Stromal cell of bone marrow (primary cell): ENCODE measurements at places on chromosomes 11 and 22.

DNA sequence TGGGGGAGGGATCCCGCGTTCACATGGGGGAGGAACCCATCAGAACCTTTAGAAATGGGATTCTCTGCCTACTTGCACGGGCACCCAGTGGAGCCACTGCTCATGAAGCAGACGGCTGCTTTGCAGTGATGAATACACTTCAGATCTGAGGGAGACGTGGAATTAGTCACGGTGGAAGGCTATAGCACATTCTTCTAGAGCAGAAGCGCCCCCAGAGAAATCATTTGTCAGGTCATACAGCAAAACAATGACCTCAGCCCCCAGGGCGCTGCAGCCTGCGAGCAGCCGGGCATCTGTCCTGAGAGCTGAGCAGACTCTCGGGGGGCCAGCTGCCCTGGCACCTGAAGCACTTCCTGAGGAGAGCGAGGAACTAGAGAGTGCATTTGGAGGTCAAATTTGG, 12.7 kb downstream of the TP53AIP1 start:
- DNase-seq = no peak

DNA sequence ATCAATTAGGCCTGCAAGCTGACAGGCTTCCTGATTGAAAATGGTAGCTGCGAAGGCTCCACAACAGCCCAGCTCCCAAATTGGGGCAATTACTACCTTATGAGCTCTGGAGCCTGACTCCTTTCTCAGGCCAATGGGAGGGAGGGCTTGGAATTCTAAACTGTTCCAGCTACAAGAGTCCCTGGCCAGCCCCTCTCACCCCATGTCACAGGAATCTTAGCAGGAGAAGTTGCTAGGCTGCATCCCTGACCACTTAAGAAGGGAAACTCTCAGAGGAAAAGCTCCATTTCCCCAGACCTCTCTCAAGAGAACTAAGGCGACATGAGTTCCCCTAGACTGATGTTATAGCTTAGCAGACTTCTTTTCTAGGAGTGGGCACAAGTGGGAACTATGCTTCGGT, 4.9 kb downstream of the LRP4 start:
- no peak for DNase-seq

DNA sequence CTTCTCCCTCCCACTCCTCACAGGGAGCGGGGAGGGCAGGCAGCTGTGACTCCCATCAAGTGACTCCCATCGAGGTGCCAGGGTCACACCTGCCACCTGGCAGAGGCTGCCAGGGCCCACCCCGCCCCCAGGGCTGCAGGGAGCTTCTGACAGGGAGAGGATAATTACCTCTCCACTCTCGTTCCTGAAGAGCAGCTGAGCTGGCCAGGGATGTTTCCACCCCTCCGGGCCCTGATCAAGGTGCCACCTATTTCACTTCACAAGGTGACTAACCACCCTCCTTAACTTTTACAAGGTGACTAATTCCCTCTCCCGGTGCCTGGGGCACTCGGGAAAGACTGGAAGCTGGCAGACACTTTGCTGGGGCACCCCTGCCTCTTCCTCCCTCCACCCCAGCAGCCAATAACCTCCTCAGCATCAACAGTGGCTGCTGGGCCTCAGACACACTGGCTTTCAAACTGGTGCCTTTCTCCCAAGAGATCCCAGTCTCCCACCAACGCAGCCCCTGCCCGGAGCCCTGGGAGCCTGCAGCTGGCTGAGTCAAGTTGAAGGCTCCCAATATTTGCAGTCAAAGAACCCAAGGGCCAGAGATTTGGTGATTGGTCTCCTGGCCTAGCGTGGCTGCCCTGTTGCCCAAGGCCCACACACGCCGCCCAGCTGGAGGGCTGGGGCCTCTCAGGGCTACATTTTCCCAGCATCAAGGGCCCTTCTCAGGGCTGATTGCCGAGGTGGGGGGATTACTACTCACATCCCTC, 22.0 kb upstream of the MYRF start:
- no peak for DNase-seq

DNA sequence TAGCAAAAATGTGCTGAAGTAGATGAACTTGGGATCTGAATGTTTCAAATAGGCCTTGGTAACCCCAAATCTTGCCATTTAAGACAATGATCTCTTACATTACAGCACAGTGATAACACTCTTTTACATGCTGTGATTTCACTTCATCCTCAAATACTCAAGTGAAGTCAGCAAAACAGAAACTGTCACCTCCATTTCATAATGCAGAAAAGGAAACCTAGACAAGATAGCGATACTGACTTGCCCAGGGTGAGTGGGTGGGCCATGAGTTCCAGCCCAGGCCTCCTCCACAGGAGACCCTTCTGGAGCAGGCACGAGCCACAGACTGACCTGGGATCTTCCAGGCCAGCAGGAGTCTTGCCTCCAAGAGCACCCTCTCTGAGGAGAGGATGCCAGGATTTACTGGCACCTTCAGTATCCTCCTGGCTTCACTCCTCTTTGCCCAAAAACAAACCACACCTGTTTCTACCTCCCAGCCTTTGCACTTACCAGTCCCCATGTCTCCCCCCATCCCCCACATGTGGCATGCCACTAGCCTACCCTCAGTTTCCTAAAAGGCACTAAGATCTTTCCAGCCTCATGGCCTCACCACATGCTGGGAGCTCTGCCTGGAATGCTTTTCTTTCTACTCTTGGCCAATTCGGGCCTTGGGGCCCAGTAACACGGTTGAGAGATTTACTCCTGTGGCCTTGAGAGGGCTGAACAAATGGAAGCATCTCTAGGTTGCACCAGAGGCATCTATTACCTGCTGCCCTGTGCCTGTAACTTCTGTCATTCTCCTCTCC, 1.9 kb upstream of the DGAT2 start:
- DNase-seq = no peak

DNA sequence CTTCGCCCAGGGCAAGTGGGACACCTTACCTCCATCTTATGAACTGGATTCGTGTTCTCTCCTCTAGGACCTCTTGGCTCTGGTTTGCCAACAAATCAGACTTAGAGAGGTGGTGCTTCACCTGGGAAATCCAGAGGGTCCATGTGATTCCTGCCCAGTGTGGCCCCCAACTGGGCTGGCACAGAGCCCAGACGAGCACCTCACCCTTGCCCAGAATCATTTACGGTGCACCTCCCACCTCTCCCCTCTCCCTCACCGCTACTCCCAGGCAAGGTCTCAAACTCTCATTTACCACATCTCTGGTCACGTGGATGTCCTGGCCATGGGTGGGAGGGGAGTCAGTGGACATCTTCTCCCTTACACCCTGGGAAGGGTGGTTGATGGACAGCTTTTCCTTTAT, 1.1 kb downstream of the SPATA19 start:
- no peak for DNase-seq

DNA sequence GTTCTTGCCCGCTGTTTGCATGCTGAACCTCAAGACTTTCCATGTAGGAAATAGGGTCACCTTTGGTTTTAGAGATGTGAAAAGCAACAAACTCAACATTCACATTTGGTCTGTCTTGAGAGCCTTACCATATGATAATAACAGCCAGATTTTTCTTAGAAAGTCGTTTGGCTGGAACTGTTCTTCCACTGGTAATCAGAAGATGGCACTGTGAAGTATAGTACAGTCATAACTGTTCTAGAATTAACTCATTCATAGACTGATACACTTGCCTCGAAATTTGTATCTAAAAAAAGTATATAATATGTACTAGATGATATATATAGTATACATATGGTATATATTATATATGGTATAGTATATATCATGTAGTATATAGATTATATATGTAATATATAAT, 12.3 kb downstream of the LUZP2 start:
- DNase-seq = no peak

- peak; percentile 66 for DNase-seq
These were observed 1.3 kb downstream of the PLEKHA7 start for GRCh38 chr11:17012712-17013547.

DNA sequence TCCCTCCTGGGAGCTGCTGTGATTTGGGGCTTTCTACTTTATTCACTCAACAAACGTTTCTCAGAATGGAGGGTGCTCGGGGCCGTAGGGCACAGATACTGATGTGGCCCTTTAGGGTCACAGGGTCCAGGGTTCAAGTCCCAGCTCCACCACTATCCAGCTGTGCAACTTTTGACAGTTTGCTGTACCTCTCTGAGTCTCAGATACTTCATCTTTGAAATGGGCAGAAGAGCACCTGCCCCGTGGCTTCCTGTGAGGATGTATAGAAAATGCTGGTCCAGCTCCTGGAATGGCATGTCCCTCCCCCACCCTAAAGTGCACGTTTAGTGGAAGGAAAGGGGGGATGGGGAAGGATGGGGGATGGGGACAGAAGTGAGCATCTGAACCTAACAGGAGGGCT, 21.9 kb upstream of the PRR5 start:
- DNase-seq = no peak

DNA sequence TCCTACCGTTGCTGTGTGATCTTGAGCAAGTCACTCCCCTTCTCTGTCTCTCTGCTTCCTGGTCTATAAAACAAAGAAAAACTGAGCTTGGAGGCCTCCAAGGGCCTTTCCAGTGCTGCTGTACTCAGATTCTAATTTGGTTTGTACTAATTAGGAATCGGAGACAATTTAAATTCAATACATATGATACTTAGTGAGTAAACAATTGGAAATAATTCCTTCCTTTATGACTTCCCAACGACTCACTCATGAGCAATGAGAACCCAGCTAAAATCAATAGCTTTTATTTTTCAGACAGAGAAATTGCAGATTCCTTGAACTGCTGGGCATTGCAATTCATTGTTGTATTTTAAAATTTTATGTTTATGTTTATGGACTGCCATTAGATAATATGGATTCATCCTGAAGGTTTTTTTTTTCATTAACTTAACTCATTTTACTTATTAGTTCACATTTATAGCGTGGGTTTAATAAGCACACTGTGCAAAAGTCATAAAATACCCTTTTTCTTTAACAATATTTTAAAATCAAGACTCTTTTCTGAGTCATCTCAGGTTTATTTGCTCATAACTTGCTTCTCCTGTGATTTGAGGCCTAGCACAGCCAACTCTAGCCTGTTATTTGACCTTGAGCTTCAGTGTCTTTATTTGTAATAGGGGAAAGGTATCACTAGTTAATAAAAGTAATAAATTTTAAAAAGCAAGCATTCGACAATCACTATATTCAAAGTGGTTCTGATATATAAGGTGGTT, 95.8 kb downstream of the TP53I11 start:
- no peak for DNase-seq

DNA sequence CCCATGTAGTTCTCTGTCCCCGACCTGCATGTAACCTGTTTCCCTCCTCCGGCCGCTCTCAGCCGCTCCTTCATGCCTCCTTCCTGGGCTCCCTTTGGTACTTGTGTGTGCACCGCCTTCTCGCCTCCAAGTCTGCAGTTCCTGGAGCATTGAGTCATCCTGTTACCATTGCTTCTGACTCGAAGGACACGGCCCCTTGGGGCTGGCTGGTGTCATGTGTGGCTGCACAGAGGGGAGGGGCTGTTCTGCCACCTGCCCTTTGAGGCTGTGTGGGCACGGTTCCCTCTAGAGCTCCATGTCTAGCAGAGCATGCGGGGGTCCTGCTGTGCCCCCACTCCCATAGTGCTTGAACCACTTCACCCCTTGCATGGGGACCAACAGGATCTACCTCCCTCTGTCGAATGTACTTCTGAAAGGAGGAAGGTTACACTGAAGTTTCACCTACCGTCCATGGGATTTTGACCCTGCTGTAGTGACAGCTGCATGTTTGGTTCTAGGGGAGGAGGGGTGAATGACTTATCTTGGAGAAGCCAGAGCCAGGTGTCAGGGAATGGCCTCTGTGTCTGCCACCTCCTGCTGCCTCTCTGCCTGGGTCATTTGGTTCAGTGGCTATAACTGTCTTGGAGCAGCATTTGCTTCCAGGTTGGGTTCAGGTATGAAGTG, 39.6 kb downstream of the BCR start:
- no peak for DNase-seq

GRCh38 chr22:23531283-23531956, 48.7 kb downstream of the IGLL1 start:
- no peak for DNase-seq

- DNase-seq = no peak
These were observed 62.4 kb downstream of the CRYBB2 start for GRCh38 chr22:25281675-25282345.

GRCh38 chr11:116869610-116870009, 32.2 kb upstream of the APOA1 start:
- DNase-seq = no peak

- no peak for DNase-seq
These were observed 30.5 kb downstream of the NEFH start for GRCh38 chr22:29510542-29510941.
